ENCODE measurements at places on chromosomes 11 and 22. TPM values are rescaled to one million over a fixed set of nuclear protein-coding genes. Genes with fewer than 3 reads are reported as not detected.

Gene CABP4
- total RNA-seq, result 1.2 TPM

- no peak for DNase-seq
Measured at GRCh38 chr22:45216133-45217003, 24.3 kb downstream of the KIAA0930 start.

Gene APOL5
- not detected for total RNA-seq

- no peak for DNase-seq
Measured at GRCh38 chr11:123193742-123194141, 1.3 kb downstream of the CLMP start.

- DNase-seq, result no peak
Measured at GRCh38 chr11:62105667-62106191, 18.1 kb upstream of the INCENP start.

- DNase-seq, result no peak
Measured at GRCh38 chr11:57662893-57663292, 5.0 kb upstream of the ZDHHC5 start.

DNA sequence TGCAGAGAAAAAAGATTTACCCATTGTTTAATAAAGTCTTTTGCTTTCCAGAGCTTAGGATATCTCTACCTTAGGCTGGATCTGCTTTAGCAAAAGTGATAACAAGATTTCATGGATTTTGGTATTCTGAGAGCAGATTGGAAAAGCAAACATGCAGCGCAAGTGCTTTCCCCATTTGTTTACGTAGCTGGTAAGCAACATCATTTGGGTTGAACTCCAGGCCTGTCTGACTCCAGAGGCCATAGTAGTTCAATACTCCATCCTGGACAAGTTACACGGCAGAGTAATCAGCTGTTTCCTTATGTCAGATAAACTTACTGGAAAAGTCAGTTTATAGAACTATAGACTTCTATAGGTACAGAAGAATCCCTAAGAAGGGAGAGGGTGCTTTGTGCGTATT is 40.6 kb upstream of the TNRC6B start:
- DNase-seq, result no peak

DNA sequence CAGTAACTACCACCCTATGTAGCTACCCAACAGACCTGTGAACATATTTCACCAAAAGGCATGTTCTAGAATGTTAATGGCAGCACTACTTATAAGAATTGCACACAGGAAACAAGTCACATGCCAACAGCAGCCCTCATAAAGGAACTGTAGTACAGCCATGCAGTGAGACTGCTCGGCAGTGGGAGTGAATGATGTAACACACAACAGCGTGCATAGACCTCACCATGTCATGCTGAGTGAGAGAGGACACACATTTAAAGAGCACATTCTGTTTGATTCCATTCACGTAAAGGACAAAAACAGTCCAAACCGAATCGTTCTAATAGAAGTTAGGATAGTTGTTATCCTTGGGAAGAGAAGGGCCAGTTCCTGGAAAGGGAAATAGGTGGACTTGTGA is 27.2 kb upstream of the KIRREL3 start:
- DNase-seq, result no peak

Gene FOLR3
- not detected for total RNA-seq

Gene ACTN3
- 0.26 TPM for total RNA-seq

Gene LMNTD2
- 1.4 TPM for total RNA-seq

DNA sequence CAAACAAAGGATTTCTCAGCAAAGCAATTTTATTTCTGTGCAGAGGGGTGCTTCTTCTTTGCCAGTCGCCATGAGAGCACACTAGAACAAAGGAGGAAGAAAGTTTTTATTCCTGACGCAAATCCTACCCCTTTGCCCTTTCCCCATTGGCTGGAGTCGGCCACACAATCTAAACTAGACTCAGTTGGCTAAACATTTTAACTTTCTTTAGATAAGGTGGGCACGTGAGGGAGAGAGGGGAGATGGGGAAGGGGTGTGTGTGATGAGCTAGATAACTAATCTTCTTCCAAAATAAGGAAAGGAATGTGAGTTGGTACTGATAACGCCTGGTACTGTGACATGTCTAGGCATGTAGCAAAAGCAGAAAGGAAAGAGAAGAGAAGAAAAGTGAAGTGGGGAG is 626 bp downstream of the TRIM22 start:
- no peak for DNase-seq

Gene NXPE2
- total RNA-seq, result 0.66 TPM

Gene C1QTNF5
- total RNA-seq, result 25.7 TPM
